ENCODE measurements at places on chromosomes 5 and 9.

- no peak for DNase-seq
Observed at GRCh38 chr9:119044806-119045205, 324.4 kb downstream of the BRINP1 start.

GRCh38 chr9:105320568-105320967 is 76.1 kb downstream of the SLC44A1 start:
- DNase-seq, result no peak

- DNase-seq, result no peak
Observed at GRCh38 chr9:106869028-106869427, 6.1 kb downstream of the ZNF462 start.

DNA sequence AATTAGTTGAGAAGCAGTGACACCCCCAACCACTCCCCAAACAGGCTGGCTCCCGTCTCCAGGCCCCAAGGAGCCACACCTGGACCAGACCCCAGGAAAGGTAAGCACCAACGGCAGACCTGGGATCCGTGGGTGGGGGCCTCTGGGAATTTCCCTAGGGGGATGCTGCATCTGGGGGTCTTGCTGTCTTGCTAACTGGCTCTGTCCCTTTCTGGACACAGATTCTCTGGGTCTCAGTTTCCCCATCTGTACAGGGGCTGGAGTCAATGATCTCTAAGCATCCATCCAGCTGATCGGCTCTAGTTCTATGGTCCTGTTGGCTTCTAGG is 27.9 kb upstream of the IL17B start:
- no peak for DNase-seq

GRCh38 chr9:20837166-20837565 is 153.1 kb downstream of the FOCAD start:
- no peak for DNase-seq

DNA sequence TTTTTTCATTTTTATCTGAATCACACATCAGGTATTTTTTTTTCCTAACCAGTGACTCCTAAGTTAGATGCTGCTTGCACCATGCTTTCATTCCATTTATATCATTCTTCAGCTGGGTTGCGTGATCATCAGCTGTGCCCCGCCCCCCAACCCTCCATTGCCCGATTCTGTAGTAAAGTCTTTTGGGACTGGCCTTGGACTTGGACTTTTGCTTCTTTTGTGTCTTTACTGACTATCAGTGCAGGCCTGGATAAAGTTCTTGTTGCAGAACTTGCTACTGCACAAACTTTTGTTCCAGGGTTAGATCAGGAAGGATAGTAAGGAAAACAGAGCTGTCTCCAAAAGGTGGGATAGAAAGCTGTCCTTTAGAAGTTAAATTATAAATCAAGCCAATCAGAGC is 38.5 kb downstream of the SLC22A5 start:
- no peak for DNase-seq

DNA sequence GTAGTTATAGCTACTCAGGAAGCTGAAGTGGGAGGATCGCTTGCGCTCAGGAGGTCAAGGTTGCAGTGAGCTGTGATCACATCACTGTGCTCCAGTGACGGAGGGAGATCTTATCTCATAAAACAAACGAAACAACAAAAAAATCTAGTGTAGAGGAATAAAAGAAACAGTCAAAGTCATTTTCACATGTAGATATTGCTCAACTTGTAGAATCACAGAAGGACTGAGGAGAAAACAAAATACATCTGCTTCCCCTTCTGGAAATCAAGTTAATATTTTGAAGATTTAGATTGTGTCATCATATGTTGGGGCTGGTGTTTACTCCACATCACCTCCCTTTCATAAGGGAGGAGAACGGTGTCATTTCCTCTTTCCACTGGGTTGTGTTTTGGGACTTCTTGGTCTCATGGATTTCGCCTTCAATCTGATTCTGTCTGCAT is 8.2 kb upstream of the SLC46A2 start:
- no peak for DNase-seq

DNA sequence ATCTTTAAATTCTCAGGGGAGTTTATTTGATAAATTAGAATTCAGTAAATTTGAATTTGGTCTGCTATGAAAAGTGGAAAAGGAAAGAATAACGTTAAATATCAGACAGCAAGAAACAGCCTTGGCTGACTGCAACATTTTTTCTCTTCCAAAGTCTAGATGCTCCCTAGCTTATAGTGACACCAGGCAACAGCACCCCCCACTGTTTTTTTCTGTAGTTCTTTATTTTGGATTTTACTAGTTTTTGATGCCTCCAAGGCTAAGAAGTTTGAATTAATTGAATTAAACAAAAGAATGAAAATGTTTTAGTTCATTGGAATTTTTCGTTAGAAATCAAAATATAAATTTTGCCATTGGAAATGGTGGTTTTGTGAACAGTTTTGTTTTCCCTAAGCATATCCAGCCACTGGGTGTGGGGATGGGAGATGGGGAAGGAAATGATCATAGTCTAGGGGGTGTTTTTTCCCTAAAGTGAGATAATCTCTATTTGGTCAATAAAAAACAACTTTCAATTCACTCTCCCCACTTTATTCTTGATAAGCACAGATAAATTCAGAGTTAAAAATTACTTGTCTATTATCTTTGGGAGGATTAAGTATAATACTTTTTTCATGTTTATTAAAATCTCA is 199.3 kb upstream of the CD180 start:
- DNase-seq, result no peak

DNA sequence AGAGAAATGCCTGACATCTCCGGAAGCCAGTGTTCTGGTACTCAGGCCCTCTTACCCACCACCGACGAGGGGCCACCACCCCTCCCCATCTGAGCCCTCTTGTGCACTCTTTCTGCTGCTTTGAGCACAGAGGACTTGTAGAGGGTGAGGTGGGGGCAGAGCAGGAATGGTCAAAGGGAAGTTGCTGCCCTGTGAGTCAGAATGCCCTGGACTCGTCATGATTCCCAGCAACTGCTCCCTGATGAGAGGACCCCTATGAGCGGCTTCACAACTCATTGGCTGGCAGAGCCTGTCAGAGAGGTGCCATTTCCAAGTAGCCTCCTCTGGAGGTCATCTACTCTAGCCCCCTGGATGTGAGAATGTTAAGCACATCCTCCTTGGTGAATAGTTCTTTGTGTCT is 845 bp downstream of the ECSCR start:
- no peak for DNase-seq

- no peak for DNase-seq
Observed at GRCh38 chr5:128155776-128156175, 72.2 kb downstream of the SLC12A2 start.

- peak; percentile 20 for DNase-seq
Observed at GRCh38 chr5:137696481-137696880, 39.4 kb downstream of the KLHL3 start.

DNA sequence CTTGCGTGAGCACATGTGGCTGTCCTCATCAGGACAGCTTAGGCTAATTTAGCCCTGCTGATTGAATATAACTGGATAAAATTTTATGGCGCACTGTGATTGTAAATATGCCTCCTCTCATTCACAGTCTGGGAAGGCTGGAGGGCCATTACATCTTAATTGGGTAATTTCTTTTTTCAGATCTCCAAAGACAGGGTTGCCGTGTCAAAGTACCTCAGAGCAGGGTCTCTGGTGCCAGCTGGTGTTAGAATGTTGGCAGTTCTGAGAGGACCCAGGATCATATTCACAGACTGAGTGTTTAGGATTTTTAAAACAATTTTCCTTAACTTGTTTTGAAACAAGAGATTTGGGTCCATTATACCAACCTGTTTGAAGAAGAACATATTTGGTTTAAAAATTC is 455.7 kb upstream of the TLE4 start:
- no peak for DNase-seq

- DNase-seq, result peak; percentile 52
Observed at GRCh38 chr5:131589510-131590348, 45.3 kb downstream of the RAPGEF6 start.

DNA sequence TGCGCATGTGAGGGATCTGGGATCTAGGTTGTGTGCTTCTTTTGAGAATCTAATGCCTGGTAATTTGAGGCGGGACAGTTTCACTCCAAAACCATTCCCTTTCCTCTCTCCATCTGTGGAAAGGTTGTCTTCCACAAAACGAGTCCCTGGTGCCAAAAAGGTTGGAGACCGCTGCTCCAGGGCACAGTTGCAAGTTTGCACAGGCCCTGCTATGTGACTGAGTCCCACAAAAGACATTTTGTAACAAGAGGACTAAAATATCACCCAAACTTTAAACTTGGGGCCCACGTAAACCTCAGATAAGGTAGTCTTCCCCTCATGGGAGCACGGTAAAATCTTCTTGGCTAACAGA is 5.8 kb upstream of the ZNF367 start:
- DNase-seq, result no peak

GRCh38 chr5:177555228-177555627 is 865 bp upstream of the FAM193B start:
- no peak for DNase-seq

DNA sequence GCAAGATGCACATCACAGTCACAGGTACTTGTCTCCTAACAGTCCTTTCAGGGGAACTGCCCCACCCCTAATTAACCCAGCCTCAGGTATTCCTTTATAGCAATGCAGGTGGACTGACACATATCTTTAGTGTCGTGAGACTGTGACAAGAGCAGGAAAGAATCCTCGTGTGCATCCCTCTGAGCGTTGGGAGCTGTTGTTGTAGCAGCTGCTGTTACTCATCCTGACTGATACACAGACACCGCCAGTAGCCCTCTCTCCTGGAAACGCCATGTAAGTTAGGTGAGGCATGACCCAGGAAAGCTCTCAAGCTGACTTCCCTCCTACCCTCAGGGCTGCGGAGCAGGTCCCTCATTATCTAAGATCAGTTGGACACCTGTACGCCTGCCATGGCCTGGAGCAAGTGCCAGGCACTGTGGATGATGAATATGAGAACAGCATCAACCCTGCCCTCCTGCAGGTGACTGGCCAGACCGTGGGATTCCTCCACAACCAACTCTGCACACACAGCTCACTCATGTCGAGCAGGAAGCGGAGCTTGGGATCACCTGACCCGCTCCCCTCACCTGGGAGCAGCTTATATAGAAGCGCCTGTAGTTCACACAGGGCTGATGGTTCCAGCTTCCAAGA is 10.2 kb upstream of the LCN15 start:
- no peak for DNase-seq

- no peak for DNase-seq
Observed at GRCh38 chr9:36074870-36075532, 38.3 kb downstream of the RECK start.

GRCh38 chr9:84173961-84174360 is 166.6 kb downstream of the SLC28A3 start:
- DNase-seq, result no peak

GRCh38 chr5:113166852-113167366 is 190.3 kb downstream of the DCP2 start:
- DNase-seq, result no peak

DNA sequence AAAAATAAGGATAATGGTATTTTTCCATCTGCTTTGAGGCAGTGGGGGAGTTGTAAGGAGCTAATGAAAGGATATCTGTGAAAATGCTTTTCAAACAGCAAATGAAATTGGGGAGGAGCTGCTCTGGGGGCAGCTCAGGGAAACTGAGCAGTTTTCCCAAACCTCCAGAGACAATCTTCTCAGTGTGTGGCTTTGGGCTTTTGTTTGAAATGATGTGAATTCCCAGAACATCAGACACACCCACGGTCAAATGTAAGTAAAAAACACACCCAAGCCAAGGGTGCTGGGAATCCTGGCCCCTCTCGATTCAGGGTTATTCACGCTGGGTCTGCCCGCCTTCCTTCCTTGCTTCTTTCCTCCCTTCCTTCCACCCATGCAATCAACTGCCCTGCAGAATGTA is 512.6 kb downstream of the BNC2 start:
- DNase-seq, result no peak

GRCh38 chr5:36696059-36696673 is 89.8 kb downstream of the SLC1A3 start:
- peak; percentile 12 for DNase-seq

DNA sequence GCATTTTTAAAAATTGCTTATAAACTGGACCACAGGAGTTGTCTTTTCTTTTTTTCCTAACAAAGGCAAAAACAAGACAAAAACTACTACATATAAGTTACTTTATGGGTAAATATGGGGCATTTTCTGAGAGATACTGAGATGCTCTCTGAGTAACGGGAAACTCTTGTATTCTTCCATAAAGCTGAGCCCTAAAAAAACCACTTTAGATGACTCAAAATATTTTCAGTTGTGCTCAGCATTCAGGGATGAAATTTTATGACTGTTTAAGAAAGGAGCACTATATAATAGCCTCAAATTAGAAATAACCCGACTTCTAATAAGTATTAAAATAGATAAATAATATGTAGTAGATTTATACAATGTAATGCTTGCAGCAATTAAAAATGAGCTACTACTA is 644.5 kb downstream of the KCTD16 start:
- no peak for DNase-seq
